ENCODE measurements at places on chromosomes 12 and 14.

DNA sequence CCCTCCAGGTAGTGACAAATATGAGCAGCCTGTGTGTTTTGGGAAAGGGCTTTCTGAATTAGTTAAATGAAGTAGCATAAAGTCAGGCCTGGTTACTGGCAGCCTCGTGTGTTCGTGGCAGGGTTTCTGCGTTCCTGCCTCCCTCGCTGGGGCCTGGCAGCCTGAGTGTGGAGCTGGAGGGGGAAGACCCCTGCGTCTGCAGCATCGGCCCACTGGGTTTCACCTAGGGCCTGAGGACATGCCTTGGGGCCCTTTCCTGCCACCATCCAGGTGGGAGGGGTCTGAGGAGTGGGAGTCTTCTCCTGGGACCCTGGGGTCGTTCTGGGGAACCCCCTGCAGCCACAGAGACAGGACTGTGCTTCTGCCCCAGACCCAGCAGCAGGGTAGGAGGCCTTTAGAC lies 20.4 kb upstream of the AMN start:
- DNase-seq, result no peak

GRCh38 chr12:12182703-12183365 lies 84.0 kb downstream of the LRP6 start:
- peak; percentile 80 for DNase-seq

GRCh38 chr12:5620896-5621295 lies 189.0 kb downstream of the NTF3 start:
- no peak for DNase-seq

DNA sequence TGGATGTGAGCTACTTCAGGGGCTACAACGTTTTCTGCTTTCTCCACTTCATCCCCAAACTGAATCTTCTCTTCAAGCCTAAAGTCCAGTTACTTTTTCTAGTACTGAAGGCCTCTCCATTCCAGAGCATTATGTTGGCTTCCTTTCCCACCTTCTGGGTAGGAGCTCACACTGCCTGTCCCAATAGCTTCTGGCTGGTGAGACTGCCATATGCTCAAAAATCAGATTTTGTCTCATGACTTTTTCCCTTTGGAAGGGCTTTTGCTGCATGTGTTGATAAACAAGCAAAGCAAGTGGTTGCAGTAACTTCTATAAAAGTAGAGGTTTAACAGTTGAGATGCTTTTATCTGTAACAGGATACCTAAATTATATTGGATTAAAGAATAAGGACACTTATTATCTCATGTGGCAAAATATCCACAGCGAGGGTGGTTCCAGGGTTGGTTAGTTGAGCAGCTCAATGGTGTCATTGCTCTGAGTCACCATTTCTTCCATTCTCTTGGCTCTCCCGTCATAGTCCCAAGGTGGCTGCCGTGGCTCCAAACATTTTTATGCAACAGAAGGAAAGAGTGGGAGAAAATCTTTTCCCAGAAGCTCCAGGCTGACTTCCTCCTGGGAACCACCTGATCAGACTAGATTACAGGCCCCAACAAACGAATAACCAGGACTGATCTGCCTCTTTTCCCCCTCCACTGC lies 15.1 kb upstream of the PPFIBP1 start:
- no peak for DNase-seq

- DNase-seq, result no peak
These were observed 17.1 kb upstream of the FAM234B start for GRCh38 chr12:13027032-13027431.

DNA sequence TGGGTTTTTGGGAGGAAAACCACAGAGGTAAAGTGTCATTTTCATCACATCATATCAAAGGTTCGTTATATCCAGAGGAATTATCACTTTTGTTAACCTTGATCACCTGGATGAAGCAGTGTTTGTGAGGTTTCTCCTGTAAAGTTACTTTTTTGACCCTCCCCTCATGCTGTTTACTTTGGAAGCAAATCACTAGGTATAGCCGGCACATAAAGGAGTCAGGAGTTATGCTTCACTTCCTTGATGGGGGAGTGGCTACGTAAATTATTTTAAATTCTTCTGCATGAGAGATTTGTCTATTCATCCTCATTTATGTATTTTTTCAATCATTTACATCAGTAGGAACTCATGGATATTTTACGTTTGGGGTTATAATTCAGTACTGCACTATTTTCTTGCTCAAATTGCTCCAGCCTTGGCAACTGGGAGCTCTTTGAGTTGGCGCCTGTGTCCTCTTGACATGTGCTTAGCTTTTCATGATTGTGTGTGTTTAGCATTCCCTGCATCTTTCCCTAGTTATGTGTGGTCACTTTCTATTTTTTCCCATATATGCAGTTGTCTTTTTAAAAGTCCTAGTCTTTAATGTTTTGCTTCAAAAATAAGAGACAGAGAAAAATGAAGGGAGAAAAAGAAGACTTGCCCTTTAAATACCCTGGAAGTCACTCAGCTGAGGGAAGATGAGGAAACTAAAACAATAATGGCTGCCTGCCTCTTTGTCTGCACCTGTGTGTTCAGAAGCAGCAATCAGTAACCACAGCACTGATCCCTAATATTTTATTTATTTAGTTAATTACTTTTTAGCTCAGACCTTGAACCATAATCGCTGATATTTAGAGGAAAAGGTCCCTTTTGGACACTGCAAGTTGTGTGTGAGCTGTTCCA lies 62.1 kb downstream of the ZNF641 start:
- no peak for DNase-seq

GRCh38 chr14:26548406-26548805 lies 49.4 kb downstream of the NOVA1 start:
- DNase-seq, result no peak

DNA sequence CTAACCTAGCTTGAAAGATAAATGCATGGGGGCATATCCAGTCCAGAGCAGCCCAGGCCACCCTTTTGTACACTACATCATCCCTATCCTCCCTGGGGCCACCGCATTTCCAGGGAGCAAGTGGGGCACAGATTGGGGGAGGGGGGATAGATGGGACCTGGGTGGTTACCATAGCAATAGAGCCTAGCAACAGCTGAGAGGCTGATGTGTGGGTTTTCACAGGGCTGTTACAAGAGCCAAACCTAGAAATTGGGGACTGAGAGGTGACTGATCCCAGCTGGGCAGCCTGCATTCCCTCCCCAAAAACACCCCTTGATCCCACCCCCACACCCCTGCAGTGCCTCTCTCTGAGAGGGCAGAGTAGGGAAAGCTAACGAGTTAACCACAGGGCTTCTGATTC lies 3.7 kb upstream of the ZNF384 start:
- no peak for DNase-seq

- DNase-seq, result no peak
These were observed 300.1 kb downstream of the AKAP6 start for GRCh38 chr14:32629236-32629635.

DNA sequence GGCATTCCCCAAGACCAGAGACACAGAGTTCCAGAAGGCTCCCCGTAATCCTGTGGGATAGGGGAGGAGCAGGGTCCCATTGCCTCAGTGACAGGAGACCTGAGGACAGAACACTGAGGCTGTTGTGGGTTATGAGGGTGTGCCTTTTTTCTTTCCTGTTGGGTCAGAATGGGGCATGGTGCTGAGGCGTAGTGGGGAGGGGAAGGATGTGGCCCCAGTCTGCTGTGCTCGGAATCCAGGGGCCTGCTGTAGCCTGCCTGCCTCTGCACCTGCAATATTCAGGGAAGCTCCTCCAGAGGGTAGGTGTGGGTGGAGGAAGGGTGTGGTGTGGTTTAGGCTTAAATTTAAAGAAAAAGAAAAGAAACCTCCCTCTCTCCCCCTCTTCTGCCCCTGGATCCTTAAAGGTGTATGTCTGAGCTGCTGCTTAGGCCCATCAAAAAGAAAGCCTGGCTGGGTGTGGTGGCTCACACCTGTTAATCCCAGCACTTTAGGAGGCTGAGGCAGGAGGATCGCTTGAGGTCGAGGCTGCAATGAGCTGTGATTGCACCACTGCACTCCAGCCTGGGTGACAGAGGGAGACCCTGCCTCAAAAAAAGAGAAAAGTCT lies 18.7 kb downstream of the PLEKHG3 start:
- DNase-seq, result no peak

GRCh38 chr14:77761205-77761931 lies 412 bp upstream of the SNW1 start:
- DNase-seq, result peak; percentile 43

GRCh38 chr14:66234411-66234810 lies 251.8 kb upstream of the CCDC196 start:
- DNase-seq, result no peak

DNA sequence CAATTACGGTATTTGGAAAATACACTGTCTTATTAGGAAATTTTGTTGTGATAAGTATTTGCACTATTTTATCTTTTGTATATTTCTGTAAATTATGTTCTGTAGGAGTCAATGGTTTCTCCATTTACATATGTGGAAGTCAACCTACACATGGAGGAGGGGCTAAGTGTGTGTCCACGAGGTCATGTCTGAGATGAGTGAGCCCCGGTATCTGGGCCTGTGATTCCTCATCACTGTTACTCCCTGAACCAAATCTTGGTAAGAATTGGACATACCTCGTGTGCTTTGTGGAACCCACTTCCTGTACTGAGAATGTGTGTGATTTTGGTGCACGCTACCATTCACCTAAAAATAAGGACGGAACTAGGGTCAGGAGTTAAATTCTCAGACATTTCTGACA lies 1105.5 kb downstream of the TMEM121 start:
- DNase-seq, result no peak
